ENCODE measurements at places on chromosomes 13 and 19.

DNA sequence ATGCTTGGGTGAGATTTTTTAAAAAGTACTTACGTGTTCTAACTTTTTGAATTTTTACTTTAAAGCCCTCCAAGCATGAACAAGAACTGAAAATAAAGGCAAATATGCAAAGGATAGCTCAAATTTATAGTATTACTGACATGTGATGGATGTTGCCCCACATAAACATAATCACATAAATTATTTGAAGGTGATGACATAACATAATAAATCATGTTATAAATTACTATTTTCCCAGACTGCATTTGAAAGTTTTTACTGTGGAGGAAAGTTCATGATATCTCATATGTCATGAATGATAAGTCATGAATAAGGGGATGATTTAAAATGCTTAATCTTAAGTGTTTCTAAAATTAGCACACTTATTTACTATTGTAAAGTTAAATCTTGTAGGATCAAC is 705.7 kb upstream of the SLITRK1 start:
- no peak for DNase-seq

DNA sequence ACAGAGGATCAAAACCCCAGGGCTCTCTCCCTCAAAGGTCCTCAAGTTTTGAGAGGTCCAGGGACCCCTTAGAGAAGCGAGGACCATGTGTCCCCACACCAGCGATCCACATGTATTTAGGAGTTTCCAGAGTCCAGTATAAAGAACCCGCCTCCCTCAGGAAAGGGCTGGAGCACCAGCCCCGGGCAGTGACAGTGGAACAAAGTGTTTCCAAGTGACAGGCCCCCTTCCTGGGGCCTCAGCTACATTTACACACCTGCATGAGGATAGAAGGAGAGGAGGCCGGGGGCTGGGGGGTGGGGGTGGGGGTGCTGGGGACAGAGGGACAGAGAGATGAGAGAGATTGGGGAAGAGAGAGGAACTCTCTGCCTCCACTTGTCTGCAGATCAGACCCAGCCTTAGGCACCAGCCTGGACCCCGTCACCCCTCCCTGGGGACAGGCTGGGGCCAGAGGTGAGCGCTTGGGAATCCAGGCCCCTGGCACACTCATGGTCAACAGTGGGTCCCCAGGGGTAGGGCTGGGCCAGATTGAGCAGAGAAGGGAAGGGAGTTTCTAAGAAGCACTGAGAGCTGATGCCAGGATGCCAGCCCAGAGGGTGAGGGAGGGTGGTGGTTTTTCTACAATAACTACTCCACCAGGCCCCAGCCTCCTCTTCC is 802 bp downstream of the BCAM start:
- no peak for DNase-seq

DNA sequence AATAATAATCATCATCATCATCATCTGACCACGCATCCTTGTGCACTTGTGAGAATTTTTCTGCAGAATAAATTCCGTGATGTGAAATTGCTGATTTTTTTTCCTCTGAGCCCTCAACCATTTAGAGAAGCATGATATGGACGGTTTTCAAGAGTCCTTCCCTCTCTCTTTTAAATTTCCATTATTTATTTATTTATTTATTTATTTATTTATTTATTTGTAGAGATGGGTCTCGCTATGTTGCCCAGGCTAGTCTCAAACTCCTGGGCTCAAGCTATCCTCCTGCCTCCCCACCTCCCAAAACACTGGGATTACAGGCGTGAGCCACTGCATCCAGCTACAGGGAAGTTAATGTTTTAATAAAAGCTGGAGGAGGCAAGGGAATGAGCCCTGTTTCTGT is 39.6 kb downstream of the CACNA1A start:
- DNase-seq, result no peak

- DNase-seq, result no peak
Measured at GRCh38 chr13:28534210-28534609, 39.3 kb upstream of the FLT1 start.

DNA sequence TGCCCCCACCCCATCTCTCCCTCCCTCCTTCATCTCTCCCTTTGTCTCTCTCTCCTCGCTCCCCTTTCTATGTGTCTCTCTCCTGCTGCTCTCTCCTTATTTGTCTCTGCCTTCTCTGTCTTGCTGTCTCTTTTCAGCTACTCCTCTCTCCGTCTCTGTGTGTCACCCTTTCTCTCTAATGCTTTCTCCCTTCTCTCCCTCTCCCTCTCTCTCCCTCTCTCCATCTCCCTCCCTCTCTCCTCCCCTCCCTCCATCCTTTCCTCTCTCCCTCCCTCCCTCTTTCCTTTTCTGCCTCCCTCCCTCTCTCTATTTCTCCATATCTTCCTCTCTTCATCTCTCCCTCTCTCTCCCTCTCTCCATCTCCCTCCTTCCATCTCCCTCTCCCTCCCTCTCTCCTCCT is 682 bp downstream of the ATP4A start:
- no peak for DNase-seq

DNA sequence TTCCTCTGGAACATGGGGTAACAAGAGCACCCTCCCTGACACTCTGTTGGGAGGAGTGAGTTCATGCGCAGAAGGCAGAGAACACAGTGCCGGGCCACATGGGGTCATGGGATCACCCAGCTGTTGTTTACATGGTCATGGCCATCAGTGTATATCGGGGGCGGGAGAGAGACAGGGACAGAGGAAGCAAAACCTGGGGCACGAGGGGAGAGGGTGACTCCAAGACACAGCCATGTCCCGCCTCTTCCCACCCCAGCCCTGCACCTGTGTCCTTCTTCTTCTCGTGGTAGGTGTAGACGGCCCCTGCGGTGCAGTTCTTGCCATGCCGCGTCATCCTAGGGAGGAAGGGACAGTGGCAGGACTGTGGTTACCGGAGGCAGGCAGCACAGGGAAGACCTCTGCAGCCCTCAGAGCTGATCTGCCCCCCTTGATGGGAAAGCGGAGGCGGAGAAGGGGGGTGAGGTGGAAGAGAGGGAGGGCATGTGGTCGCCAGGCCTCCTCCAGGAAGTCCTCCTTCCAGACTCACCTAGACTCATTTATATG is 19.9 kb downstream of the NOSIP start:
- DNase-seq, result no peak
